ENCODE measurements at places on chromosomes 4 and X.

DNA sequence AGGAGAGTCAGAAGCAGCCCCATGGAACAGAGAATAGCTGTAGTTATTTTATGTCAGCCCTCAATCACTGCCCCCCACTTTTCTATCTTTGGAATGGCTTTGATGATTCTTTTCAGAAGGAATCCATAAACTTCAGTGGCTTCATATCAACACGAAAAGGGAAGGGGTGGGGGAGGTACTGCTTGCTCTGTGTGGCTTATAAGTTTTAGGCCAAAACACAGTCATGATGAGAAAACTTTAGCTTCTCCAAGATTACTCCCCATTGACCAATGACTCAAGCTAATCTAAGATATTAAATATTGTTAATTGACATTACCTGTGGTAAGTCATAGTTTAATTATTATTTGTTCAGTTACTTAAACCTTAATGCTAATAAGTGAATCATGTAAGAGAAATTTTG lies 669.6 kb upstream of the FAM241A start:
- no peak for DNase-seq

GRCh38 chr4:122562449-122562848 lies 58.4 kb downstream of the IL21 start:
- DNase-seq, result no peak

DNA sequence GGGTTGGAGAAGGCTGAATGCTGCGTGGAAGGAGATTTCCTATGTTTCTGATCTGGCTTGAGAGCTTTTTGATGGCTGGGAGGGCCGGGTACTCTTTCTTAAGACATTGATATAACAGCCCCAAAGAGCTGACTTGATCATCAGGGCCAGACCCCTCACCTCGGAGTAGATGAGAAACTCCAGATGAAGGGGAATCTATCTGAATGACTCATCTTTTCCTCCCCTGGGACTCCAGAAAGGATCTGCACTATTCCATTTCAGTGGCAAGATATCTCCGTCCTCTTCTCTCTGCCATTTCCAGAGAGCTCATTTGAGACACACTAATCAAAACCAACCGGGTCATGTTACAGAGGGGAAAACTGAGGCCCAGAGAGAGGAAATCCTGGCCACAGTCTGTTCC lies 92.9 kb upstream of the MSX1 start:
- DNase-seq, result no peak

GRCh38 chr4:150181536-150181935 lies 103.3 kb downstream of the DCLK2 start:
- DNase-seq, result no peak

DNA sequence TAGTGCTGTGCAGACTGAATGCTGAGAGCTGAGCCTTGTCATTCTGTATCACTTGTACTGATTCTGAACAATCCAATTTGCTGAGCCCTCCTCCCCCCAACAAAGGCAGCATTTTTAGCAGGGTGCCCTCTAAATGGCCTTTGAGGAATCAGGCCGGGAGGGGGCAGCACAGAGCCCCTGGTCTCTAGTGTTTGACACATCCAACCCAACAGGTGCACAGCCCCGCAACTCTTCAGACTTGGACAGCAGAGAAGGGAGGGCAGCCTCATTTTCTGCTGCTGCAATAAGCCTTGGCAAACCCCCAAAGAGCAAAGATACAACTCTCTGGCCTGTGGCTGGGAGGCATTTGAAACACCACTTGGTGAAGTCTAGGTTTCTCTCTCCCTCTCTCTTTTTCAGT lies 3.4 kb downstream of the ATP1B4 start:
- no peak for DNase-seq

DNA sequence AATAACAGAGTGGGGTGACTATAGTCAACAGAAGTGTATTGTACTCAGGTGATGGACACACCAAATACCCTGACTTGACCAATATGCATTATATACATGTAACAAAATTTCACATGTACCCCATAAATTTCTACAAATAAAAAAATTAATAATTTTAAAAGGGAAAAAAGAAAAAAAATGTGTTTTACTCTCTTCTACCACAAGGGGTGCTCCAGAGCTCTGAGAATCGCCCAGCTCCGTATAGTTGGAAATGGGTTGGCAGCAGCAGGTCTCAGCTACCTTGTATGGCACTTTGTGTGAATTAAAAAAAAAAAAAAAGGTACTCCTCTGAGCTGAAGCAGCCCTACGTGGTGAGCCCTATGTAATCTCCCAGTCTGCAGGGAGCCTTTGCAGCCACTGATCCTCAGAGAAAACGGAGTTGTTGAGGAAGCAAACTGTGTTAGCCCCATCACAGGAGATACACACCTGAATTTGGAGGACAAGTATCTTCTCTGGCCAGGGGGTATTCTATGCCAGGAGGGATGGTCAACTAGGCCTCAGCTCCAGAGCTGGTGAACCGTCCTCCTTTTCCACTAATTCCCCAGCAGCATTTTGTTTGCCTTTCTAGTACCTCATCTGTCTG lies 17.2 kb upstream of the POLA1 start:
- DNase-seq, result no peak

GRCh38 chr4:114864060-114864459 lies 249.4 kb downstream of the NDST4 start:
- DNase-seq, result no peak

DNA sequence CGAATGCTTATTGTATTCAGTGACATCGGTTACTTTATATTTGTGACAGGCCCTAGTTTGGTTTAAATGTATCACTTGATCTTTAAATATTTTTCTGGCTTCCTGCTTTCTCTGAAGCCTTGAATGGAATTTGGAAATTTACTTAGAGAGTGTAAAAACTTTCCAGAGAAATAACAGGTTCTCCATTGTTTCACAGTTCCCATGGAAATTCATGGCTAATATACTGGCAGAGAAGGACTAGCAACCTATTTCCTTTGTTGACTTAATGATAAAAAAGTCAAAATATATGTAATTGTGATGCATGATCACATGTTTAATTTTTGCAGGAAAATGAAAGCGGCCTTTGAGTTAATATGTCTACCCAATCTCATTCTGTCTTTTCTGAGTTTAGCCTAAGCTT lies 13.2 kb downstream of the NEIL3 start:
- no peak for DNase-seq

DNA sequence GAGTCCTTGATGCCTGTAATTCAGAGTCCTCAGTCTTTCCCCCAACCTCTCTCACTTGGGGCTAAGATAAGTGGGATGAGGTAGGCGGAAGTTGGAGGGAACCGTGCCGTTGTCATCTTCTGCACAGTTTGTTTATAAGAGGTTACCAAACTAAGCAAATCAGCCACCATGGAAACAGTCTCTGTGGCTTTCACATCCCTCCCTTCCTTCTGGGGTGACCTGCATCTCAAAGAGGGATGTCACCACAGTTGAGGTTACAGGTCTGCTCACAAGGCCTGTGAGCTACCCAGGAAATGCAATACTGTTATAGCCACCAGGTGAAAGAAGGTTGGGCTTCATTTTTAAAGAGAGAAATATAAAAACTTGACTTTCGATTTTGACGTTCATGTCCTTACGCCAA lies 26.3 kb downstream of the RTL5 start:
- no peak for DNase-seq

GRCh38 chrX:21438792-21439191 lies 64.6 kb downstream of the CNKSR2 start:
- DNase-seq, result no peak

- DNase-seq, result no peak
Measured at GRCh38 chr4:77152421-77152820, 4.6 kb upstream of the CCNG2 start.

GRCh38 chr4:65535113-65535512 lies 135.2 kb downstream of the EPHA5 start:
- no peak for DNase-seq

Measured in stimulated activated CD8-positive, alpha-beta memory T cell treated with anti-CD3 and anti-CD28 coated beads, Interleukin-7, amount 100 ng/mL, for 4 hours (primary cell).